ENCODE measurements at places on chromosomes 16 and 17.

GRCh38 chr17:3503285-3503684 lies 27.5 kb downstream of the ASPA start:
- no peak for DNase-seq

DNA sequence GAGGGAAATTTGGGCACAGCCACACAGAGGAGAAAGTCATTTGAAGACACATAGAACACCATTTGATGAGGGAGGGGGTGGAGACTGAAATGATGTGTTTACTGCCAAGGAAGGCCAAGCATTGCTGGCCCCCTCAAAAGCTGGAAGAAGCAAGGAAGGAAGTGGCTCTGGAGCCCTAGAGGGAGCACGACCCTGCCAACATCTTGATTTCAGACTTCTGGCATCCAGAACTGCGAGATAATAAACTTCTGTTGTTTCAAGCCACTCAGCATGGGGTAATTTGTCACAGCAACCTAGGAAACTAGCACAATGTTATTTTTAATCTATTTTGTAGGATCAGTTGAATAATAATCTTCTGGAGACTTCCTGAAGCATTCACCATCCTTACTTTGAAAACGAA lies 314.8 kb upstream of the GOT2 start:
- DNase-seq = no peak

DNA sequence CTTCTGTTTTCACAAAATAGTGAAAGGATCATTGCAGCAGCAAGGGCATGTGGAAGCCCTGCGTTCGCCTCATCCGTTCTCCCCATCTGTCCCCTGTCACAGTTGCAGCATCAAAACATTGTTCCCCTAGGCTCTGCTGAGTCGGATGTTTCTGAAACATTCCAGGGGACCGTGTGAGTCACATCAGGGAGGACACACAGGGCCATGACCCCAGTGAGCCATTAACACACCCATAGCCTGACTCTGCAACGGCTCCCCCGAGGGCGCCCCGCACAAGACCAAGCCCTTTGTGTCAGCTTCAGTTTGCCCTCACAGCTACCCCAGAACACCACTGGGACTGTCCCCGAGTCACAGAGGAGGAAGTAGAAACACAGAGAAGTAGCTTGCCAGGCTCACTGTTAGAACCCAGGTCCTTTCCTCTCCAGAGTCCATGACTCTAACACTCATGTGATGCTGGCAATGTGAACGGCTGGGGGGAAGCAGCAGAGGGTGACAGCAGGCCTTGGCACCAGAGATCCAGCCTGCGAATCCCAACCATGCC lies 63.3 kb upstream of the HSBP1 start:
- no peak for DNase-seq

DNA sequence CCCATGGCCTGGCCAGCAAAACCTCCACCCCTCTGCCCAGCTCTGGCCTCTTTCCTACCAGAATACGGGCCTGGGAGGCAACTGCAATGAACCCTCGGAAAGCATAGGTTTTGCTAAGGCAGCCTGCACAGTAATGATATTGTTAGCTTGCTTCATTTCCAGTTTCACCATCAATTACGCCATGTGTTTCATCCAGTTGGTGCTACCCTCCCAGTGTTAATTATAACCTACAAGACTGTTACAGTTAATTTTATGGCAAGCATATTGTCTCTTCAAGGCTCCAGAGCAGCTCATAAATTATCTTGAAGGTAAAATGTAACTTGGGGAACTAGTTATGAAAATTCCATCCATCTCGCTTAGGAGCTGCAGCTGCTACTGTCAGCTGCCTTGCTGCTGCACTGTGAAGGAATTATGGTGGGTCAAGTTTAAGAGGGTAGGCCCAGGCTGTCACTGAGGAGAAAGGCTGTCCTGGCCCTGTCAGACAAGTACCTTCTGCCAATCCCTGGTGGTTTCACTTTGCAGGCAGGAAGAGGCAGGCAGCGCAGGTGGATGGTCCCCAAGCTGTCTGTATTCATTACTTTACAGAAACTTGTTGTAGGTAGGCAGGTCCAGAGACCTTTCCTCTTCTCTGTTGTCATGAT lies 242.9 kb downstream of the FTO start:
- DNase-seq = no peak

- no peak for DNase-seq
Observed at GRCh38 chr16:24950275-24950674, 64.9 kb downstream of the ARHGAP17 start.

DNA sequence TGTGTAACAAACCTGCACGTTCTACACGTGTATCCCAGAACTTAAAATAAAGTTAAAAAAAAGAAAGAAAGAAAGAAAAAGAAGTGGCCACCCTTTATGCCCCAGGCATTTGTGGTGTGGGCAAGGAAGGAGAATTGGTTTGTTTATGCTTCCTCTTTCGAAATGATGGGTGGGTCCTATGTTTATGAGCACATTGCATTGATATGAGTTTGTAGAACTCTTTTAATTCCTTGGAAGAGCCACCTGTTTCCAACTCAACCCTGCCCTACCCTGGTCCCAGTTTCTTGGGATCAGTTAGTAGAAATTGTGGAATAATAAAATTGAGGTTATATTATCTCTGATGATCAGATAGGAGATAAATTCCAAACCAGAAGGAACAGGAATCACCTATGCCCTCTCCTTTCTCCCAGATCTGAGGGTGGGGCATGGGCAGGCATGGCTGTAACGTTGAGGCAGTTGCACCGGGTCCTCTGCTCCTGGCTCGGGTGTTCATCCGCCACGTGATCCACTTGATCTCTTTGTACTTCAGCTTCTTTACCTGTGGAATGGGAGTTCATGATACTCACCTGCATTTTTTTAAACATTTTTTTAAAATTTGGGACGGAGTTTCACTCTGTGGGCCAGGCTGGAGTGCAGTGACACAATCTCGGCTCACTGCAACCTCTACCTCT lies 15.9 kb downstream of the CHAD start:
- DNase-seq = no peak

DNA sequence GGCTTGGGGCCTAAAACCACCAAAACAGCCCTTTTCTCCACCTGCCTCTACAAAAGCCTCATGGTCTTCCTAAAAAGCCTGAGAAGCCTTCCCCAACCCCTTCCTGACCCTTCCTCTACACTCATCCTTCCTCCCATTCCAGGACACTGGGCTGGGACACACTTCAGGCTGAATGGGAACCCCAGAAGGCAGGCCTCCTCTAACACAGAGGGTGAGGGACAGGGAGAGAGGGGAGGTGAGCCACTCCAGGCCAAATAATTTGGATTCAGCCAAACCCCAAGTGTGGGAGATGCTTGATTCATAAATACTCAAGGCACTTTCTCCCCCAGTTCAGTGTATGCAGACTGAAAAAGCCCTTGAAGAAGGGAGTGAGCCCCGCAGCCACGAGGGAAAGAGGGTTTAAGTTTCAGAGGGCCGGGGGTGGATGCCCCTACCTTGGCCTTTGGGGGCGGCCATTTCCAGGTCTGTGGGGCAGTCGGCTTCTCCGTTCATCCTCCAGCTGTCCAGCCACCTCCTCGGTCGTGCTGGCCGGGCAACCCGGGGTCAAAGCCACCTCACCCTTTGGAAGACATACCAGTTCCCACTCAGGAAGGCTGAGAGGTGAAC lies 1.6 kb downstream of the UBTF start:
- DNase-seq = peak; percentile 45

- no peak for DNase-seq
Observed at GRCh38 chr17:50337956-50338355, 8.0 kb upstream of the XYLT2 start.

DNA sequence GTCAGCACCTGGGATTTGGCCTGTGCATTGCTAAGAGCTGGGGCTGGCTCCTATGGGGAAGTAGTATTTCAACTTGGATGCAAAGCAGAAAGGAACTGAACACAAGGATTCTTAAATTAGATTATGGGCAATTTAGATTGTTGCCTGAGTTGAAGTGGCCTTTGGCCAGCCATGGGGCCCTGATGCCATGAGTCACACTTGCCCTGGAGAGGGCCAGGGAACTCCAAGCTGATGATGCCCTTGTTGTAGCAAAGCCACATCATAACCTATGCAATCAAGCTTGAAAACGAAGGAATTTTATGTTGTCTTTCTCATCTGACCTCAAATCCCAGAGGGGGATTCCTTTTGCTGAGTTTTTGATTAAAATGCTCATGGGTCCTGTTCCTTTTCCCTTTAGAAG lies 3.9 kb upstream of the SPATA32 start:
- DNase-seq = no peak

DNA sequence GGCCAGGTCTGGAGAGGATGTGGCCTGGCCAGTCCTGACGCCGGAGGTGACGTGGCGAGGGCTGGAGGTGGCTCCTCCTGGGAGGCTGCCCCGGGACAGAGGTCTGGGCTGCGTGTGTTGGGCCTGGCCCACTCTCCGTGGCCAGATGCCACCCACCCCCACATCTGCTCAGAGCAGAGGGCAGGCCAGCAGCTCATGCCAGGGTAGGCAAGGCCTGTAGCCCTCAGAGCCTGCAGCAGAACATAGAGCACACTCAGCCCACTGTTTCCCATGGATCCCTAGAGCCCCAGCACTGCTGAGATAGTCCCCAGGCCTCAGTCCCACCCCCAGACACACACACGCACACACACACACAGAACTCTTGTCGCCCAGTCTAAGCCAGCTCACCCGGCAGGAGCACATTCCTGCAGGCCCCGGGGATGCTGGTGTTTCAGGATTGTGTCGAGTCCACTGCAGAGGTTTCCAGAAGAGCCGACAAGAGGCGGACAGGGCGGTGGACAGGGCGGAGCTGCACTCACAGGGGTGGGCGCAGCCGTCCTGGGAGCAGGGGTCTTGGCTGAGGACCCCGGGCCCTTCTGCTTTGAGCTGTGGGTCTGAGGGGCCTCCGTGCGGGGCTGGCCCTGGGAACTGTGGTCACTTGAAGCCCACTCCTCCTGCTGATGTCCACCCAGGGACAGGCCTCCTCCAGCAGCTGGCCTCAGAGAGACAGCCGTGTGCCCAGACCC lies 33.4 kb downstream of the SOX8 start:
- no peak for DNase-seq

- no peak for DNase-seq
Observed at GRCh38 chr17:81412490-81413093, 17.3 kb downstream of the BAHCC1 start.

DNA sequence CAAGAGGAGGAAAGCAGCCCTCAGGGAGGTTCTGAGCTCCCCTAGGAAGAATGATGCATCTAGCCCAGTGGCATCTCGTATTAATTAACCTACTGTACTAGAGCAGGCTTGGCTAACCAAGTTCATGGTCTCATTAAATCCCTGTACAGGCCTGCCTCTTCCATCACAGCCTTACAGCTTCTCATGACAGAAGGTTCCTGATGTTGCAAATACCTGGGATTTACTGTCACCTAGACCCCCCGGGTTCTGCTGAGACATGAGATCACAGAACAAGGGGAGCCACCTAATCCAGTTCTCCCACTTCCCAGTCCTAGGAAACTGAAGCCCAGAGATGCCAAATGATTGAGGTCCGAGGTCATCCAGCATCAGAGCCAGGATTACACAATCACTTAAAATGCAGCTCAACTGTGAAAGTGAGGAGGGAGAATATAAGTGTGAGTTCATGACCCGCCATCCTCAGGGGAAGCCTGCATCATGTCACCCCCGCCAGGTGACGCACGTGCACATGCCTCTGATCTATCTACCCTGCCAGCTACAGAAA lies 23.9 kb downstream of the ACLY start:
- no peak for DNase-seq

GRCh38 chr17:57395721-57396321 lies 139.5 kb downstream of the MSI2 start:
- DNase-seq = no peak

Data from liver (tissue), 10 donors.